Adrenal gland (tissue), 19 donors: ENCODE measurements at places on chromosomes 7 and 10. TPM values are rescaled to one million over a fixed set of nuclear protein-coding genes. Genes with fewer than 3 reads are reported as not detected.

DNA sequence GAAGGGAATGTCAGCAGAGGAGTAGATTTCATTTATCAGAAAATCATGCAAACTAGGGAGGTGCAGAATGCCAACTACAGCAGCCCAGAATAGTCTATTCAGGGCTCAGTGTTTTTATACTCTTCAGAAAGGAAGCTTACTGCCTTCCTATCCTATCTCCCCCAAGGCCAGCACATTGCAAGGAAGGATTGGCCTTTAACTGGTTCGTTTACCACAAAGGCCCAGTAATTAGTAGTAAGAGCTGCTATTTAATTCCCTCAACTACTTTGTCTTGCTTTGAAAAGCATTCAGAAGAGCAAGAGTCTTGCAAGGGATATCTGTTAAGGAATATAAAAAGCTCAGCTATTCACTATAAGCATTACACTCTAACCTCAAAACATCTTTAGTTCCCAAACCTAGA is 86.4 kb upstream of the RNF148 start:
- DNase-seq, result no peak
- peaks cover 27% of the 10 kb centered on the region for H3K4me1 ChIP-seq
- H3K36me3 ChIP-seq, result no peaks in the 10 kb centered on the region
- no peak overlapping the region for H3K4me3 ChIP-seq

- H3K36me3 ChIP-seq, result no peaks in the 10 kb centered on the region
- no peak for DNase-seq
- H3K27ac ChIP-seq, result no peak overlapping the region
Measured at GRCh38 chr7:87445897-87446296, 29.6 kb downstream of the ABCB4 start.

Gene AKR1C1
- 14.8 TPM for polyA plus RNA-seq

Gene AOAH
- 5.1 TPM for polyA plus RNA-seq

DNA sequence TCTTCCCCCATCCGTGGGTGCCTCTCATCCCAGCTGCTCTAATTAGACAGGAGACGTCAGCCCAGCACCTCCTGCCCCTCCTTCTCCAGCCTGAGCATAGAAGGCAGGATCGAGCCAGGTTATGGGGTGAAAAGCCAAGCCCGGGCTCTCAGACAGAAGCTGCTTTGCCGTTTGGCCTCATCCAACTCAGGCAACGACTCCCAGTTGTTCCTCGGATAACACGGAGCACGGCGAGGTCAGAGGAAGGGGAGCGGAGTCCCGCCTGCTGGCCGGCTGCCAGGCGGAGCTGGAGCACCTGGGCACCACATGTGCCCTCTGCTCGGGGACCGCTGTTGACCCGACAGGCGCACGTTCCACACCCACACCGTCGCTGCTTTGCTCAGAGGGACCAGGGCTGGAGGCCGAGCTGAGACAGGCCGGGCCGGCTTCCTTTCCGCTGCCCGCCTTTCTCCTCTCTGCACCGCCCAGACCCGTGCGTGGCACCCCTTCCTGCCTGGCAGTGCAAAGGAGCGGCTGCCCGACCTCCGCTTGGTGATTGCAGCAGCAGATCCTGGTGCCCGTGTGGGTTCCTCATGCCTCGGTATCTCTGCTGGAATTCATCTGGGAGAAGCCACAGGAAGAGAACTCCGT is 21.6 kb upstream of the UNCX start:
- no peaks in the 10 kb centered on the region for H3K36me3 ChIP-seq
- peaks cover 52% of the 10 kb centered on the region for H3K27me3 ChIP-seq
- no peak overlapping the region for H3K4me3 ChIP-seq
- DNase-seq, result no peak

GRCh38 chr7:5284304-5285281 is 1.9 kb downstream of the SLC29A4 start:
- H3K4me3 ChIP-seq, result no peak overlapping the region
- DNase-seq, result peak; percentile 42
- no peaks in the 10 kb centered on the region for H3K27me3 ChIP-seq

- no peak overlapping the region for H3K27ac ChIP-seq
- no peaks in the 10 kb centered on the region for H3K4me1 ChIP-seq
- no peak overlapping the region for H3K4me3 ChIP-seq
Measured at GRCh38 chr7:47932016-47932415, 16.2 kb downstream of the PKD1L1 start.

- peaks cover 50% of the 10 kb centered on the region for H3K4me1 ChIP-seq
- no peak for DNase-seq
- no peaks in the 10 kb centered on the region for H3K36me3 ChIP-seq
Measured at GRCh38 chr10:28592953-28593352, 60.0 kb downstream of the WAC start.

DNA sequence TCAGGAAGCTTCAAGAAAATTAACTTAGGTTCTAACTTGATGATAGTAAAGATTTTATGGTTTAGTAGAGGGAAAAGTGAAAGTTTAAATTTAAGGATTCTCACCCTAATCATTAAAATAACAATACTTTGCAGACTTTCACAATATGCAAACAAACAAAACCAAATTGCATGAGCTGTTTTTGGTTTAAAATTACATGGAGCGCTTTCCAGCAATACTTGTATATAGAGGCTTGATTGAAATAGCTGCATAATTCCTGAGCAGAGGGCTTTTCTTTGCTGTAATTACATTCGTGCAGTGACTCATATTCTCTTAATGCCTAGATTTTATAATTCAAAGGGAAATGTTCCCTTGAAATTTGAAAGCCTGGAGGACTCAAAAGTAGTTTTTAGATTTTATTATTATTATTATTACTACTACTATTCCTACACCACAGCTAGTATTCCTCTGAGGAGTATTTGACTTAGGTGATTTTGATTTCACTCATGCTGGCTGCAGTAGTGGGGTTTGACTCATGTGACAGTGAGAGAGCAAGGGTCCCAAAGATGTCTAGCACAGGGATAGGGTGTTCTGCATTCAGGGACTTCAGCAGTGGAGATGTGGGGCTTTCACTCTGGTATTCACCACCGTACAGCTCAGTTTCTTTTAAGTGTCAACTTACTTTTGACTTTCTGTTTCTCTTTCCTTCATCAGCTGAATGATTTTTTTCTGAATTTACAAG is 138.1 kb downstream of the ADAM22 start:
- no peak overlapping the region for H3K27ac ChIP-seq
- no peak for DNase-seq
- no peak overlapping the region for H3K4me3 ChIP-seq

DNA sequence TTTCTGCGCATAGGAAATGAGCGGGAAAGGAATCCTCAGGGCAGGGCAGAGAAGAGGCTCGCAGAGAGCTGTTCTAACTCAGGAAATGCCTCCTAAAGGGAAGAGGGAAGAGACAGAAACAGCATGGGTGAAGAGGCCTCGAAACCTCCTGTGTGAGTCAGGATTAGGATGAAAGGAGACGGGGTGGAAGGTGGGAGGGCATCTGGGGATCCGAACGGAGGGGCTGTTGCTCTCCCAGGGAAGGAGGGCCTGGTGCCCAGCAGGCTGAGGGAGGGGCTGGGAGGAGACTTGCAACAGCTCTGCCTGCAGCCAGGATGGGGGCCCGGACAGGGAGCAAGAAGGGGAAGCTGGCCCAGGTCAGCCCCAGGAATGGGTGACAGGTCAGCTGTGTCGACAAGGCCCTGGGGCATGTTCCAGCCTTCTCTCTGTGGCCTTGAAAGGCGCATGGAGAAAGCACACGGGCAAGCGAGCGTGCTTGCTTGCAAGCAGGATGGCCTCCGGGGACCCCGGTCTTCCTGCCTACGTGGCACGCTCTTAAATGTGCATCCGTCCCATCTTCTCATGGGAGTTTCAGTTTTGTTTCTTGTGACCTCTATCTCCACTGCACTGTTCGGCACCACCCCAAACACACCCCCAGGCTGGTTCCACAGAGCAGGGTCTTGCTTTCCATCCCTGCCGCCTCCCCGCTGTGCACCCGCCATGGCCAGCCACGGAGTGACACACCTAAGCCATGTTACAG is 63.5 kb downstream of the HIPK2 start:
- H3K4me1 ChIP-seq, result peaks cover 11% of the 10 kb centered on the region
- H3K27ac ChIP-seq, result peak overlapping the region; percentile 38
- H3K4me3 ChIP-seq, result no peak overlapping the region

GRCh38 chr7:7783001-7783400 is 64.6 kb upstream of the RPA3 start:
- H3K4me3 ChIP-seq, result no peak overlapping the region
- no peak for DNase-seq
- H3K27ac ChIP-seq, result no peak overlapping the region
- H3K4me1 ChIP-seq, result no peaks in the 10 kb centered on the region
- no peaks in the 10 kb centered on the region for H3K27me3 ChIP-seq
- H3K36me3 ChIP-seq, result no peaks in the 10 kb centered on the region

Gene SLC35G1
- polyA plus RNA-seq, result 1.8 TPM

Gene CYP3A4
- polyA plus RNA-seq, result 0.33 TPM

DNA sequence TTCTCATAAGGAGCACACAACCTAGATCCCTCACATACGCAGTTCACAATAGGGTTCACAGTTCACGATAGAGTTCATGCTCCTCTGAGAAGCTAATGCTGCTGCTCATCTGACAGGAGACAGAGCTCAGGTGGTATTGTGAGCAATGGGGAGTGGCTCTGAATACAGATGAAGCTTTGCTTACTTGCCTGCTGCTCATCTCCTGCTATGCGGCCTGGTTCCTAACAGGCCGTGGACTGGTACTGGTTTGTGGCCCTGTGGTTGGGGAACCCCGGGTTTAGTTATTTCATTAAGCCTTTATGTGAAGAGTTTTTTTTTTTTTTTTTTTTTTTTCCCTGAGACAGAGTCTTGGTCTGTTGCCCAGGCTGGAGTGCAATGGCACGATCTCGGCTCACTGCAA is 19.4 kb downstream of the SLK start:
- DNase-seq, result no peak
- no peaks in the 10 kb centered on the region for H3K36me3 ChIP-seq

Gene CUBN
- polyA plus RNA-seq, result 0.88 TPM

- H3K27ac ChIP-seq, result no peak overlapping the region
- no peaks in the 10 kb centered on the region for H3K36me3 ChIP-seq
- no peak for DNase-seq
Measured at GRCh38 chr7:17665029-17665428, 275.3 kb downstream of the SNX13 start.

Gene GPAM
- polyA plus RNA-seq, result 34.2 TPM

GRCh38 chr7:29793507-29793906 is 12.8 kb upstream of the WIPF3 start:
- H3K27me3 ChIP-seq, result no peaks in the 10 kb centered on the region
- no peak overlapping the region for H3K27ac ChIP-seq
- H3K36me3 ChIP-seq, result no peaks in the 10 kb centered on the region
- H3K4me1 ChIP-seq, result peaks cover 3% of the 10 kb centered on the region
- no peak for DNase-seq

Gene MYH16
- not detected for polyA plus RNA-seq

- no peak overlapping the region for H3K27ac ChIP-seq
- H3K4me3 ChIP-seq, result no peak overlapping the region
- H3K27me3 ChIP-seq, result no peaks in the 10 kb centered on the region
- no peaks in the 10 kb centered on the region for H3K36me3 ChIP-seq
Measured at GRCh38 chr10:133359972-133360610, 2.3 kb upstream of the FUOM start.

- peaks cover 56% of the 10 kb centered on the region for H3K27me3 ChIP-seq
- H3K27ac ChIP-seq, result no peak overlapping the region
- no peak overlapping the region for H3K4me3 ChIP-seq
- H3K36me3 ChIP-seq, result no peaks in the 10 kb centered on the region
- H3K4me1 ChIP-seq, result peaks cover 10% of the 10 kb centered on the region
Measured at GRCh38 chr10:132788180-132788830, 2.4 kb upstream of the NKX6-2 start.

GRCh38 chr7:66504131-66504530 is 124.5 kb upstream of the KCTD7 start:
- peaks cover 15% of the 10 kb centered on the region for H3K4me1 ChIP-seq
- H3K27me3 ChIP-seq, result no peaks in the 10 kb centered on the region
- H3K36me3 ChIP-seq, result no peaks in the 10 kb centered on the region
- H3K27ac ChIP-seq, result no peak overlapping the region
- H3K4me3 ChIP-seq, result no peak overlapping the region

DNA sequence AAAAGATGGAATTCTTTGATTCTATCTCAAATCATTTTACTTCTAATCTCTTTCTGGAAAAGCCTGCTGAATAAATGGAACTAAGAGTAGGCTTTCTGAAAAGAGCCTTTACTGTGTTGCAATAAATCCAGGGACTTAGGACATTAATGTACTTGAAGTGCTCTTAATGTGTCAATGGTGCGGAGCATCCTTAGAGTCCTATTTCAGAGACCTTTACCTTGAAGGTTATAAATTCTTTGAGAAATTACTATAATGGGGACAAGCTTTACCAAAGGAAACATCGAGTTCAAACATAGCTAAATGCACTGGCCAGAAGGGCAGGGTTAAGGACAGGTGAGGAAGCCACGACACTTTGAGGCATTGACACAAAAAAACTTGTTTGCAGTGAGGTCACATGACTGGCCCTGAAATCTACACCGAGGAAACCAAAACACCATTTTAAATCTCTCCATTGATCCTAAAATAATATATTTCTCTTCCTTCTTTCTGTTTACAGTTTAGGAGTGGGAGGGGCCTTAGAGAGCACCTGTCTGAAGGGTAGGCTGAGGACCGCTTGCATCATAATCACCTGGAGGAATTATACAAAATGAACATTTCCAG is 48.1 kb upstream of the EXOC6 start:
- H3K27me3 ChIP-seq, result no peaks in the 10 kb centered on the region
- H3K4me3 ChIP-seq, result no peak overlapping the region
- H3K27ac ChIP-seq, result no peak overlapping the region
- no peaks in the 10 kb centered on the region for H3K4me1 ChIP-seq
- no peaks in the 10 kb centered on the region for H3K36me3 ChIP-seq

- no peak overlapping the region for H3K27ac ChIP-seq
- H3K36me3 ChIP-seq, result no peaks in the 10 kb centered on the region
- no peaks in the 10 kb centered on the region for H3K27me3 ChIP-seq
- DNase-seq, result no peak
- H3K4me3 ChIP-seq, result no peak overlapping the region
- H3K4me1 ChIP-seq, result no peaks in the 10 kb centered on the region
Measured at GRCh38 chr7:27071622-27072390, 24.0 kb downstream of the HOXA1 start.

GRCh38 chr10:30839652-30840051 is 192.0 kb downstream of the ZNF438 start:
- no peak for DNase-seq
- H3K36me3 ChIP-seq, result no peaks in the 10 kb centered on the region
- no peak overlapping the region for H3K27ac ChIP-seq
- no peak overlapping the region for H3K4me3 ChIP-seq

Gene PSMA2
- polyA plus RNA-seq, result 62.6 TPM

Gene CCL26
- 1.2 TPM for polyA plus RNA-seq

- DNase-seq, result no peak
- H3K4me3 ChIP-seq, result no peak overlapping the region
- H3K36me3 ChIP-seq, result no peaks in the 10 kb centered on the region
Measured at GRCh38 chr10:17943033-17943745, 8.5 kb upstream of the SLC39A12 start.
